ENCODE measurements at places on chromosomes 7 and 10. TPM values are rescaled to one million over a fixed set of nuclear protein-coding genes. Genes with fewer than 3 reads are reported as not detected.
A peak's percentile ranks its signal among the peaks of the same experiment; 100 is the strongest.

- H3K27me3 ChIP-seq = no peaks in the 10 kb centered on the region
- H3K27ac ChIP-seq = no peak overlapping the region
- DNase-seq = no peak
- H3K4me3 ChIP-seq = no peak overlapping the region
- H3K4me1 ChIP-seq = no peaks in the 10 kb centered on the region
Measured at GRCh38 chr10:59677253-59677831, 32.3 kb downstream of the SLC16A9 start.

- DNase-seq = no peak
- no peak overlapping the region for H3K4me3 ChIP-seq
- no peaks in the 10 kb centered on the region for H3K4me1 ChIP-seq
- H3K27ac ChIP-seq = no peak overlapping the region
- H3K36me3 ChIP-seq = peaks cover 4% of the 10 kb centered on the region
Measured at GRCh38 chr7:104162081-104162480, 45.7 kb downstream of the ORC5 start.

GRCh38 chr7:130996205-130996832 lies 262.3 kb upstream of the KLF14 start:
- no peak overlapping the region for H3K4me3 ChIP-seq
- no peak for DNase-seq
- H3K4me1 ChIP-seq = peaks cover 4% of the 10 kb centered on the region

GRCh38 chr7:78662939-78663338 lies 790.5 kb downstream of the MAGI2 start:
- DNase-seq = no peak
- H3K27ac ChIP-seq = no peak overlapping the region
- no peaks in the 10 kb centered on the region for H3K36me3 ChIP-seq

- H3K4me3 ChIP-seq = no peak overlapping the region
- no peak overlapping the region for H3K27ac ChIP-seq
- H3K4me1 ChIP-seq = no peaks in the 10 kb centered on the region
- DNase-seq = no peak
- no peaks in the 10 kb centered on the region for H3K27me3 ChIP-seq
- peaks cover 72% of the 10 kb centered on the region for H3K36me3 ChIP-seq
Measured at GRCh38 chr7:4768597-4769569, 6.5 kb upstream of the AP5Z1 start.

DNA sequence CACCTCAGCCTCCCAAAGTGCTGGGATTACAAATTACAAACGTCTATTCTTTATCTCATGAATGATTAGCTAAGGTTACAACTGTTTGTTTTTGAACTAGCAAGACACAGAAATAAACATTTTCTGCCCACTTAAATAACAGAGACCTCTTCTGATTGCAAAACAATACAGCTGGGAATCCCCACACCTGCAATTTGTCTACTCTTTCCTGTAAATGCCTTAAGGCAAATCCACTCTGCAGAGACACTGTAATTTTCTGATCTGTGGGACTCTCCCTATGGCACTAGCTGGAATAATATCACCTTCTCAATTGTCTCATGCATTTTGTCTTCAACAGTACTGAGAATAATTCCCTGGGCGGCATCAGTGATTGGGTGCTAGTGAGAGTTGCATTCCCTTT lies 149.3 kb upstream of the FAM3C start:
- H3K4me3 ChIP-seq = no peak overlapping the region
- no peaks in the 10 kb centered on the region for H3K27me3 ChIP-seq
- no peaks in the 10 kb centered on the region for H3K4me1 ChIP-seq
- H3K36me3 ChIP-seq = no peaks in the 10 kb centered on the region
- H3K27ac ChIP-seq = no peak overlapping the region
- no peak for DNase-seq

DNA sequence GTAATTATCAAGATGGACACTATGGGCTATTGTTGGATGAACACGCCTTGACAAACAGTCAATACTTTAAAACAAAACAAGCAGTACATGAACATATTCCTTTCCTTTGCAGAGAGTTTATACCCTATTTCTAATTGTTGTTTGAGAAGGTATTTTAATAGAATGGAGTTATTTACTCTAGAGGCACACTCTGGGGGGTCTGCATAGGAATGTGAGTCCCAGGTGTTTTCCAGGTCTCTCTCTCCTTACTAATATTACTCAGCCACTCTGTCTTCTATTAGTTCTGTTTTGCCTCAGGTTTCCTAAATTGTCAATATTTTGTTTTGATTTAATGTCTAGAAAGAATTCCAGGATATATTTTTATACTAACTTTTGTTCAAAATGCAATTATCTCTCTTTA lies 1091.4 kb downstream of the CNTNAP2 start:
- no peak for DNase-seq
- no peak overlapping the region for H3K4me3 ChIP-seq
- no peaks in the 10 kb centered on the region for H3K36me3 ChIP-seq
- H3K4me1 ChIP-seq = no peaks in the 10 kb centered on the region
- no peak overlapping the region for H3K27ac ChIP-seq

- H3K27ac ChIP-seq = no peak overlapping the region
- no peak overlapping the region for H3K4me3 ChIP-seq
- no peaks in the 10 kb centered on the region for H3K27me3 ChIP-seq
- no peak for DNase-seq
Measured at GRCh38 chr7:44372560-44373417, 47.4 kb upstream of the CAMK2B start.

DNA sequence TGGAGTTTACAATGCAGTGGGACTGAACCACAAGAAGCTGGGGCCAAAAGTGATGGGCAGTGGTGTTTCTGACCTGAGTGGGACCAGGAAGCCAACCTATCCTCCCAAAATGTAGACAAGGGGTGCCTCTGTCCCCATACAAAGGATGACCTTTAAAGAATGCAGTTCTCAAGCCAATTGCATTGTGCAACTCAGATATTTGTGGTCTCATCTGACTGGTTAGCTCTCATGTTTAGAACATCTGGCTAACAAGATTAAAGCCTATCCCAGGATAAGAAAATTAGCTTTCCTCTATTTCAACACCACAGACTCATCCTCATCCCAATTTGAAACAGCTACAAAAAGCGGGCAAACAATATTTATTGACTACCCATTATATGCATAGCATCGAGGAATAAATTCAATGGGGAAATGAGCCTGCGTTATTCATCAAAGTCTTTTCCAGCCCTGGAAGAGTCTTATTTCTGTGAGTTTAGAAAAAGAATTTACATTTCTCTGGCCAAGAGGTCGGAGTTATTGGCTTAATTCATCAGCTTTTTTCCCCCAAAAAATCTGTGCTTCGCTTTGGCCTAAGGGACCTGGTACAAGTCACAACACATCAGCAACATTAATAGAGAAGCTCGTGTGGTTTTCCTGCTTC lies 26.7 kb downstream of the ELMO1 start:
- no peaks in the 10 kb centered on the region for H3K27me3 ChIP-seq
- no peak overlapping the region for H3K4me3 ChIP-seq
- H3K36me3 ChIP-seq = no peaks in the 10 kb centered on the region

DNA sequence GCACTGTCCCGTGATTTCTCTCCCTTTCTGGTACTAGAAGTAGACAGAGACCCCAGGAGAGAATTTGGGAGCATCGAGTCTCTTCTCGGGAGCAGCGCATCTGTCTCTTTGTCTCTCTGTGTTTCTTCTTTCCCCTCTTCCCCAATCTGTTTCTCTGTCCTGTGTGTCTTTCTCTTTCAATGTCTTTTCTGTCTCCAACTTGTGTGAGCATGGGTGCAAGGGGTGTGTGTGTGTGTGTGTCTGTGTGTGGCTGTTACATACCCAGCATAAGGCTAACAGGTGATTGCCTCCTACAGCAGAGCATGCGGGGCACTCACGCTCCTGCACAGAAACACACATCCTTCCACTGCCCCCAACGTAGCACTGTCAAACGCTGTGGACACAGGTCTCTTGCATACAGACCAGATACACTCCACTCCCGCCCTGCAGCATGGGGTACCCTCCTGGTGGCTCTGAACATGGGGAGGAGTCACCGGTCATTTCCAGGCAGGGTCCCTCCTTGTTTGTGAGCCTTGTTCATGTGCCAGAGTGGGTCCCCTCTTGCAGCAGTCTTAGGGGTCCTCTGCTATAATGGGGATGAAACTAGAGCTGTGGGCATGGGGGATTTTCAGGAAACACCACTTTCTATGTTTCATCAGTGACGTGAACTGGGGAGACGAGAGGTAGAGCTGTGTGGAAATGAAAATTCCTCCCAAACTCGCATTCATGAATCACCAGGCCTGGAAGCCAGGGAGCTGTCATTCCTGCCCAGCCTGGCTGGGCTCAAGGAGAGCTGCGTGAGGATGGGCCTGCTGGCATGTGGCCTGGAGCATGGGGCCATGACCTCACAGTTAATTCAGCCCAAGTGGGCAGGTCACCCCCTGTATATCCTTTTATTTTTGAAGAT lies 980 bp downstream of the ADAMTS14 start:
- H3K36me3 ChIP-seq = no peaks in the 10 kb centered on the region
- no peak for DNase-seq
- no peak overlapping the region for H3K27ac ChIP-seq
- peaks cover 40% of the 10 kb centered on the region for H3K4me1 ChIP-seq

- H3K4me1 ChIP-seq = no peaks in the 10 kb centered on the region
- DNase-seq = no peak
- H3K4me3 ChIP-seq = no peak overlapping the region
- no peaks in the 10 kb centered on the region for H3K36me3 ChIP-seq
- H3K27me3 ChIP-seq = no peaks in the 10 kb centered on the region
Measured at GRCh38 chr7:8201846-8202441, 60.0 kb downstream of the ICA1 start.

- no peaks in the 10 kb centered on the region for H3K36me3 ChIP-seq
- H3K4me1 ChIP-seq = no peaks in the 10 kb centered on the region
- no peak for DNase-seq
- no peak overlapping the region for H3K4me3 ChIP-seq
- no peaks in the 10 kb centered on the region for H3K27me3 ChIP-seq
Measured at GRCh38 chr7:153297141-153297540, 537.6 kb downstream of the ACTR3B start.

DNA sequence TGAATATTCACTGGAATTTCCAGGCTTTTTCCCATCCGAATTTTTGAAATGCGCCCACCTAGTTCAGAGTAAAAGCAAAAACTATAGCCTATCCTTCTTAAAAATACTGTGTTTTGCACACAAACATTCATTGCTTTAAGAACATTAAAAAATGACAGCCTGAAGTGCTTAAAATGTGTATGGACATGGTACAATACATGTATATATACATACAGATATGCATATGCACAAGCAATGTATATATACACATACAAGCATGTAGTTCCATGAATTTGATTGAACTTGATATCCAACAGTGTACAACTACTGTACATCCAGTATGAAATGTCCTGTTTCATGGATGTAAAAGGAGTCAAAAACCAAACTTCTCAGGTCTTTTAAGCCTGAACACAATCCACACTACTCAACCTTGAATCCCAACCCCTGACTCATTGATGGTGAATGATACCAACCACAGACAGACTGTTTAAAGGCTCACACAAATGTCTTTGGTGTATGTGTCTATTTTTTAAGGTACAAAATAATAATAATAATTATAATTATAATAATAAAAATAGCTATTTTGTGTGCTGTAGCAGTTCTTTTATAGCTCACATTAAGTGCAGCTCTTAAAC lies 14.8 kb downstream of the INHBA start:
- peaks cover 5% of the 10 kb centered on the region for H3K36me3 ChIP-seq
- H3K4me3 ChIP-seq = no peak overlapping the region
- no peak for DNase-seq
- H3K27me3 ChIP-seq = no peaks in the 10 kb centered on the region
- peaks cover 4% of the 10 kb centered on the region for H3K4me1 ChIP-seq
- no peak overlapping the region for H3K27ac ChIP-seq

DNA sequence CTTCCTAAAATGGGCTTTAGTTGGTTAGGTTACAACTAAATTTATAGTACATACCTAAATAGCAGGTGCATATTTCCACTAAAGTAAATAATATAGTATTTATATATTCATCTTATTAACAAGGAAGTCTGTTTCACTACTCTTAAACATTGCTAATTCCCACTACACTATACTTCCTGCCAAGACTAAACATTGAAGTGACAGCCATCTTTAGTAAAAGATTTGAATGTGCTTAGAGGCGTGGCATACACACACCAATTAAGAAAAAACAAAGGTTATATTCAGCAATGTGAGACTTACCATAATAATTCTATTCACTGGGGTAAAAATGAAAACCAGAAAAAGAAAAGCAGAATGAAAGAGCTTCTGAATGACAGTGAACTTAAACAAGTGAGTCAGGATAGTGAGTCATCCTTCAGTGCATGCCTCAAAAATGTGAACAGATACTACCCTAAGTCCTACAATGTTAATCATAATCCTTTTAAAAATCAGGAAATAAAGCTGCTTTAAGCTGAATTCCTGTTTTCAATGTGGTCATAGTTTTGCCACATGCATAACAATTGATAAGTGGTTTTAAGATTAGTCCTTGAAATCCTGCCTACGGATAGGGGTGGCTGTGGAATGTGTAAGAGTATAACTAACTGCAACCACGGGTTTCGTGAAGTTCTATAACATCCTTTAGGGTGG lies 59.4 kb downstream of the USP6NL start:
- no peak for DNase-seq
- no peaks in the 10 kb centered on the region for H3K27me3 ChIP-seq
- no peaks in the 10 kb centered on the region for H3K4me1 ChIP-seq
- H3K36me3 ChIP-seq = no peaks in the 10 kb centered on the region
- H3K27ac ChIP-seq = no peak overlapping the region

- no peak for DNase-seq
- peak overlapping the region; percentile 71 for H3K27ac ChIP-seq
- H3K4me3 ChIP-seq = peak overlapping the region; percentile 77
- H3K36me3 ChIP-seq = peaks cover 18% of the 10 kb centered on the region
- peaks cover 11% of the 10 kb centered on the region for H3K4me1 ChIP-seq
Measured at GRCh38 chr10:95655571-95656290, 780 bp downstream of the ALDH18A1 start.

GRCh38 chr7:103929901-103930311 lies 59.6 kb downstream of the RELN start:
- H3K27ac ChIP-seq = no peak overlapping the region
- H3K4me1 ChIP-seq = no peaks in the 10 kb centered on the region
- peak; percentile 44 for DNase-seq

GRCh38 chr7:38374507-38374906 lies 101.1 kb upstream of the TARP start:
- no peaks in the 10 kb centered on the region for H3K4me1 ChIP-seq
- no peaks in the 10 kb centered on the region for H3K27me3 ChIP-seq
- H3K36me3 ChIP-seq = no peaks in the 10 kb centered on the region
- H3K4me3 ChIP-seq = no peak overlapping the region

- no peak overlapping the region for H3K4me3 ChIP-seq
- H3K27ac ChIP-seq = no peak overlapping the region
- H3K27me3 ChIP-seq = no peaks in the 10 kb centered on the region
Measured at GRCh38 chr7:18320422-18320821, 175.1 kb upstream of the HDAC9 start.

Gene CALHM1
- polyA plus RNA-seq = 0.24 TPM

Gene NPVF
- not detected for polyA plus RNA-seq

Gene UTF1
- not detected for polyA plus RNA-seq

Gene PDE6C
- 0.82 TPM for polyA plus RNA-seq

Gene PIK3AP1
- polyA plus RNA-seq = 2.1 TPM

Gene VAX1
- polyA plus RNA-seq = not detected

Gene SFTPA2
- 0.57 TPM for polyA plus RNA-seq
